ENCODE measurements at places on chromosomes 3 and 15.

DNA sequence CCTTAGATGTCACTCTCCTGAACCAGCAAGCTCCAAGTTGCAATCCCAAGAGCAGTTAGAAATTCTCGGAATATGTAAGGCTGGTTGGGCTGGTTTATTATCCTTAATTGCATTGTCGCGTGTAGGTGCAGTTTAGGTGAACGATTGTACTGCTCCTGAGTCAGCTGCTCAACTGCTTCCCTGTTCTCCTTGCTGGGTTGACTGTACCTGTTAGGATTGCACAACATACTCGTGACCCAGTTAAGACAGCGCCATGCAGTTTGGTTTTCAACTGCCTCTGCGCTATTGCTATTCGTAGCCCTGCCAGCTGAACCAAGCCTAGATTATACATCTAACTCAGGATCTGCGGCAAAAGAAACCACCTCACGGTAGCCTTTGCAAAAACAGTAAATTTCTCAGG is 41.0 kb downstream of the BCL2L10 start:
- DNase-seq: no peak

- DNase-seq: no peak
Observed at GRCh38 chr3:30890907-30891306, 3.6 kb downstream of the GADL1 start.

DNA sequence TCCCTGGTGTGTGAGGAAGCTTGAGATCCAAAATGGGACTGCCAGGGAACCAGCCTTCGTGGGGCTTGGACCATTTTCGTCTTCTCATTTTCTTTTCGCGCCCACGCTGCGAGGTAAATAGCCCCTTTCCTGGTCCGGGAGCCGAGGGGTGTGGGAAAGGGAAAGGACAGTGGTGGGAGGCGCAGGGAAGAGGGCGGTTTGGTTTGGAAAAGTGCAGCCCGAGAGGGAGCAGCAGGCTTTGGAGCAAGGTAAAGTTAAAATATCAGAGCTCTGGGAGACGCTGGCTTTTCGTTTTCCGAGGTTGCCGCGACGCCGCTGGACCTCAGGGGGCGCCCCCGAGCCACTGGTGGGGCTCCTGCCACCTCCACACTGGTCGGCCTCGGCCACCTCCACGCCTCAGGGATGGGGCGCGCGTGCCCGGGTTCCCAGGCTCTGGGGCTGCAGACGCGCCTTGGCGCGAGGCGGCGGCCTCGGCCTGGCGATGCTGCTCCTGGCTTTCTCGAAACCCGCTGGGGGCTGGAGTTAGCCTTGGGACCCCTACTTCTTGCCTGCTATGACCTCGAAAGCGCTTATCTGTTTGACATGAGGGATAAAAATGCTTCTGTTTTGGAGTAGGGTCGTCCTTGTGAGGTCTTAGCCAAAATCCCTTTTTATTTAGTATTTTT is 3.2 kb downstream of the PTPRG start:
- DNase-seq: no peak

DNA sequence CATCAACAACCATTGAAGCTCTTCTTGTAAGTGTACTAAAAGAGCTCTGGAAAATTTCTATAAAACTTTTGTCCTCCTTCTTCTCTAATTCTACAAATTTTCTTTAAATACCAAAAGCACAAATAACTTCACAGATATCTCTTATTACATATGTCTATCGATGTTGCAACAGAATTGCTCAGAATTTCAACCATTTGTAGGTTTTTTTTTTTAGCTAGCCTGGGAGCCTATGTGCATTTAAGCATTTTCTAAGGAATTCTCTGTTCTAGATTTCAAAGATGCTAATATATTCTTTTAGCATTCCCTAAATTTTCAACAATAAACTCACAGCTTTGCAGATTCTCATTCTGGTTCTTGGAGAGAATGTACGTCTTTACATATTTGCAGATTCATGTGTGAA is 774.3 kb upstream of the NR2F2 start:
- DNase-seq: no peak

- DNase-seq: no peak
Observed at GRCh38 chr3:119428538-119428937, 34.9 kb downstream of the TMEM39A start.

GRCh38 chr3:30343861-30344260 is 262.5 kb upstream of the TGFBR2 start:
- no peak for DNase-seq

DNA sequence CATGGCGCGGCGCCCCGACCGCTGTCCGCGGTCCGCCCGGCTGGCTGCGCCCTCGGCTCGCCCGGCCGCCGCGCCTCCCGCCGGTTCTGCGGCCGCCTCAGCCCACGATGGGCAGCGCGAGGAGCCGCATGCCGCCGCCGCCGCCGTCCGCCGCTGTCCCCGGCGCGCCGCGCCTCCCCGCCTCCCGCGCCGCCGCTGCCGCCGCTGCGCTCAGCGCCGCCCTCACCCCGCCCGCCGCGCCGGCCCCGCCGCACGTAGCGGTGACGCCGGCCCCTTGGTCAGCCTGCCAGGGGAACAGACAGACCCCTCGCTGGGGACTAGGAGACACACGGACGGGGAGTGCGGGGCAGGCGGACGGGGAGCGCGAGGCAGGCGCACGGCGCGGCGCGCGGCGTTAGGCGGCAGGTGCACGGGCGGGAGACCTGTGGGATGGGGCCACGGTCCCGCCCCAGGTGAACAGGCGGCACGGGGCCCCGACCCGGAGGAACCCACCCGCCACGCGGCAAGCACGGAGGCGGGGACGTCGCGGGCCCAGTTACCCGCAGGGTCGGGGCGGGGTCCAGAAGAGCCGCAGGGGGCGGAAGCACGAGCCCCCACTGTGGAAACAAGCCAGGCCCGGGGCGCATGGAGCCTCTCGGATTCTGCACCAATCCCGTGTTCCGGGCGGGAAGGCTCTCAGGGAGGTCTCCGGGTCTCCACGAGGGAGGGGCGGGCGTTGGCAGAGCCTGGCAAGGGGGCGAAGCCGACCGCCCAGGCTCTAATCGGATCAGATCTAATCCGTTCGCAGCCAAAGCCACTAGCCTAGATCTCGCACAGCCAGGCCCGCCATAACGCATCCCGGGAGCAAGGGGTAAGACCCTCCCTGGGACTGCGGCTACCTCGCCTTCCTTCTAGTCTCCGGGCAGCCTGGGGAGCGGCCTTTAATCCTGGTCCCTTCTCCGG is at the start of gene CSPG5:
TSS of gene CSPG5 (minus strand) at position 175 of the 942 bp plus-strand sequence. CDS start at position 3, 172 bp downstream.
- DNase-seq: peak; percentile 1

GRCh38 chr3:46892285-46893145 is 15.0 kb downstream of the PTH1R start:
- DNase-seq: no peak

DNA sequence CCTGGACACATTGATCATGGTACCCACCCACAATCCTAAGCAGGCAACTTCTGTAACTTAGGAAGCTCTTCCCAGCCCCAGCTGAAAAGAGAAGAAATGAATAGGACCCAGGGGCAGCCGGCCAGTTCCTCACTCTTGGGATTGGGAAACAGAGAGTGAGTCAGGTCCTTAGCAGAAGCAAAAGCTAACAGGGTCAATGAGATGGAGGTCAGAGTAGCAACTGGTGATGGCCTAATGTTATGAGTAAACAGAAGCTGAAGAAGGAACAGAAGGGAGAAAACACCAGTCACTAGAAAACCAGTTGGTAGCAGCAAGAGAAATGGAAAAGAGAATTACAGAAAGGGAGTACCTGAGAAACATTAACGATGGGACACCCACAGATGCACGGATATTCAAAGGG is 20.0 kb downstream of the RIOX2 start:
- no peak for DNase-seq

DNA sequence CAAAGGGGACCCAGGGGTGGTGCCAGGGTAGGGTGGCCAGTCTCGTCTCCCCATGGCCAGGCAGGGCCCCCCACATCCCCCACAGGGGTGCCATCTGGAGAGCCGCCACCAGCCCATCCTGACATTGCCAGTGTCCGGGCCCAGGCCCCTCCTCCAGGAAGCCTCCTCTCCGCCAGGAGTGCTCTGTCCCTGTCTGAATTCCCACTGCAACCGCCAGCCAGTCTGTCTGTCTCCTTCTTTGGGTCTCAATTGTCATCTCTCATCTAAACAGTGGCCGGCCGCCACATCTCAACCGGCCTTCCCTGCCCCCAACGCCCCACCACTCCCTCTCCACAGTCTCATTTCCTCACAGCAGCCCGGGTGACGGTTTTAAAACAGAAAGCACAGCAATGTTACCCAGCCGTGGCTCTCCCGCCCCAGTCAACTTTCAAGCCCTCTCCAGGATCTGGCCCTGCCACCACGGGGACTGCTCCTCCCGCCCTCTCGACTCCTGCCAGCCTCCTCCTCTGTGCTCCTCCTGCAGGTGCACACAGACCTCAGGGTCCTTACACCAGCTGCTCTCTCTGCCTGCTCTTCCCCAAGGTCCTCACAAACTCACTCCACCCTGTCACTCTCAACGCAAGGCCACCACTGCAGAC is 57.0 kb downstream of the IQSEC1 start:
- DNase-seq: no peak

DNA sequence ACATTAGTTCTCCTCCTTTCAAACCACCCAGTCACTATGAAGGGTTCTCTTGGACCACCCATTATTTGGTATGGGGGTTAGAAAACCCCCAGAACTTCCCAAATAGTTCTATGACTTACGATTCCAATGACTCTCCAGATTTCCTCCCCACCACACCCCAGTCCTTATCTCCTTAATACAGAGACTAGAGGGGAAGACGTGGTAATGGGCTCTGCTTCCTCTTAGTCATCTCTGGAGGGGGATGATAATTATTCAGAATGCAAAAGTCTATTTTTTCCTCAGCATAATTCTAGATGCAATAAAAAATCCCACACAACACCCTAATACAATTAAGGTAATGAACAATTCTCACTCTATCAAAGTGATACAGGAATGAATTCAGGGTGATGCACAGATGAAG is 48.9 kb upstream of the CFAP161 start:
- DNase-seq: no peak

GRCh38 chr3:22759636-22760310 is 443.4 kb upstream of the UBE2E2 start:
- no peak for DNase-seq

DNA sequence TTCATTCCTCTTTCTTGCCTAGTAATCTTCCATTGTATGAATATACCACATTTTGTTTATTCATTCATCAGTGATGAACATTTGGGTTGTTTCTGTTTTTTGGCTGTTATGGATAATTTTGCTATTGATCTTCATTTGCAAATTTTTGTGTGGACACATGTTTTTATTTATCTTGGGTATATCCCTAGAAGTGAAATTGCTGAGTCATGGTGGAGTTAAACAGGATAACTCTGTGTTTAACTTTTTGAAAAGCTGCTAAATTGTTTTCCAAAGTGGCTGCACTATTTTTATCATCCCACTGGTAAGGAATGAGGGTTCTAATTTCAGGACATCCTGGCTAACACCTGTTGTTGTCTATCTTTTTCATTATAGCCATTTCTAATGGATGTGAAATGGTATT is 74.6 kb upstream of the ARL6 start:
- no peak for DNase-seq

DNA sequence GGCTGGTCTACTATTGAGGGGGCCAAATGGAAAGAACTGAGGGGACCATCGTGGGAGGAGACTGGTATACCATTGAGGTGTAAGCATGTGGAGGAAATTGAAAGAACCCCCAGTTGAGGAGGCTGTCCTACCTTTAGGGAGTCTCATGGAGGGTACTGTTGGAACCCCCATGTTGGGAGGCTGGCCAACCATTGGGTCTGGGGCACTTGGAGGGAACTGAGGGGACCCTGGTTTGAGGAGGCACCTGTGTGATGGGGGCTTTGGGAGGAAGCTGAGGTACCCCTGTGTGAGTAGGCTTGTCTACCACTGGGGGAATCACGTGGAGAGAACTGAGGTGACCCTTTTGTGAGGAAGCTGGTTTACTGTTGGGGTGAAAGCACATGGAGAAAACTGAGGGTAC is 157.5 kb downstream of the FBLN2 start:
- DNase-seq: no peak

DNA sequence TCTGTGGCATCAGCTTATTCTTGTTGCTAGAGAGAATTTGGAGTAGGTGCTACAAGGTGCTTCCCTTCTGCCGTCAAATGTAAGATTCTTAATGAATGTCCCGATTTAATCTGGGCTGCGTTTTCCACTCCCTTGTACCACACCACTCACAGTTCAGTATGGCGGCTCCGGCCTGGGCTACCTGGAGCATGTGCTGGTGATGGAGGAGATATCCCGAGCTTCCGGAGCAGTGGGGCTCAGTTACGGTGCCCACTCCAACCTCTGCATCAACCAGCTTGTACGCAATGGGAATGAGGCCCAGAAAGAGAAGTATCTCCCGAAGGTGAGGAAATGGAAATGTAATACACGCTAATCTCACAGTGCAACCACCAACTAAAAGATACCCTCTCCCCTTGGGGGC is 4.9 kb downstream of the IVD start:
- DNase-seq: no peak

DNA sequence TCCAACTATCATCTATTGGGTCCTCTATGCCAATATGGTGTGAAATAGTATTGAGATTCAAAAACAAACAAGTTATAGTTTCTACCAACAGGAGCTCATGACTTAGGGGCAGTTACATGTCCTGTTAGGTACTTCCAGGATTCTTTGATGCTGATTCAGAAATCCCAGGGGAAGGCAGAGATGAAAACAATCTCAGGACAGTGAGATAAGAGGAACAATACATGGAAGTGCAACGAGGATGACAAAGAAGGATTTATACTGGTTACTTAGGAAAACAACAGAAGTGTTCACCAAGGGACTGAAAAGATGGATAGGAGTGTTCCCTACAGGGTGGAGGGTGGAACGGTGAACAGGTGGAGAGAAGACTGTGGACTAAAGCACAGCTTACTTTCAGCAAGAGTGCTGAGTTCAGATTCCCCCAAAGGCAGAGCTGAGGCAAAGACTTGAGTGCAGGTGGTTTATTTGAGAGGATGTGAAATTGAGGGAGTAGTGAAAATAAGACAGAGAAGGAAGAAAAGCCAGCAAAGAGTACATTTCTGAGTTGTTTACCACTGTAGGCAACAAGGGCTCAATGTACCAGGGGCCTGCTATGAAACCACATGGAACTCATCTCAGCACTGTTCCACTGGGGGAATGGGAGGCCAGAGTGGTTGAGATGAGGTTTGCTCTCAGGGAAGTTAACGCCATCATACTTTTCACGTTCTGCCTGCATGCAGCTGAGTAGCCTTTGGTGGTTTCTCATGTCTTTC is 68.1 kb downstream of the TRIM69 start:
- no peak for DNase-seq

GRCh38 chr3:38645601-38646000 is 3.9 kb downstream of the SCN5A start:
- DNase-seq: no peak

- no peak for DNase-seq
Observed at GRCh38 chr15:25900431-25900830, 37.3 kb upstream of the ATP10A start.

GRCh38 chr15:101811902-101812301 is at the start of gene OR4F15:
OR4F15 (plus strand) TSS chr15:101812202; CDS start chr15:101818187, 5,985 bp downstream.
- no peak for DNase-seq
